Activated CD8-positive, alpha-beta memory T cell treated with anti-CD3 and anti-CD28 coated beads for 1 hour (primary cell): ENCODE measurements at places on chromosomes 5 and 9.

DNA sequence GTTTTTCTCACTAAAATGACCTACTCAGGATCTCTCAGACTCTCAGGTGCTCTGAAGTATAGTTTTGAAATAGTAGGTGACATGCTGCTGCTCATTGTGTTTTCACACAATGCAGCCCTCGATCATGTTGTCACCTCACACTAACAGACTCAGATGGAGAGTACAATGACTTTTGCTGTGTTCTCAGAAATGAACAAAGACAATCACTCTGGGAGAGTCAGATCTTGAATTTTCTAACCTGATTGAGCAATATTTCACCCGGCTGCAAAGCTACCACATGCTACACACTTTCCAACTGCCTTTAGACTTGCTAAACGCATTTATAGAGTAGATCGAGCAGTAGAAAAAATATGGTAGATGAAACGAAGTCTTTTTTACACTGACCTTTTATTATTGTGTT is 113.4 kb downstream of the ST8SIA4 start:
- no peak for DNase-seq

DNA sequence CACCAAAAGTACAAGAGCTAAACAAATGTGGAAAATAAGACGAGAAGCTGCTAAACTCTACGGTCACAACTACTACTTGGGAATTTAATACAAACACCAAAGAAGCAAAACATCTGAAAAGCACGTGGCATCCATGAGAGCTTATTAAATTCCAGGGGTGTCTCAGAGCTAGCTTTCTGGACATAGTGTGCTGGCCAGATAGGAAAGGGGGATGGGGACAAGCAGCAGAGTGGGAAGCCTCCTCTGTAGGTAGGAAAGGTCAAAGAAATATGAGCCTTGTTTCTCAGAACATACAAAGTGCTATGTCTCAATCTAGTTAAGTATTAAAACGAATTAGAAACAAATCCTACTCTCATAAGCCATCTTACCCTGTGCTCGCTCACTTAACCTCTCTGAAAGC is 51.3 kb upstream of the GOLPH3 start:
- DNase-seq, result no peak

DNA sequence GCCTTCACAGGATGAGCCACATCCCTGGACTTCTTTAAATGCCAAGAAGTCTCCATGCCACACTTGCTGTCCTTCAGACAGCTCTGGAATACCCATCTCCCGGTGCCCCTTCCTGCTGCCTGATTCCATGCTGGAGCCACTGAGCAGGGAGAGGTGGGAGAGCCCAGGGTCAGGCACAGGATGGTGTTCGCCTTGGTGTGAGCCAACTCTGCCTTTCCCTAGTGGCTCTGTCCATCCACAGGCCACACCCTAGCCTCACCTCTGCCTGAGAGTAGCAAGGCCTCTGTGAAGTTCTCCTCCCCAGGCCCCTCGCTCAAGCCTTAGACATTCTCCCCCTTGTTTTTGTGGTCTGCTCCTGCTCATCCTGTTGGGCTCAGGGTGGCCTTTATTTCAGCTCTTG is 54.2 kb upstream of the ANGPTL2 start:
- no peak for DNase-seq

DNA sequence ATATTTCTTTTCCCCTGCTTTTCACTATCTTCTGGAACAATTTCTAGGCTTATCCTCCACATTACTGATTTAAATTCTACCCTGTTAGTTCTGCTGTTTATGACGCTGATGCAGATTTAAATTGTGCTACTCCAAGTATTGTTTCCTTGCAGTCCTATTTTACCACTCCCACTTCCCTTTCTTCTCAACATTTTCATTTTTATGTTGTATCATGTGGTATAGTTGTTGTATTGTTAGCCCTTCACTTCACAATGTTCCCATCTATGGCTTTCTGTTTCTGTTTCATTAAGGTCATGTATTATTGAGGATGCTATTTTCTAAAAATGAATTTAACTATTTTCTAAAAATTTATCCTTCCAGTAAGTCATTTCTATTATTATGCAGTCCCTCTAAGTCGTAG is 254.4 kb downstream of the NDUFS4 start:
- no peak for DNase-seq

- no peak for DNase-seq
Measured at GRCh38 chr9:84609779-84610178, 59.8 kb upstream of the NTRK2 start.

DNA sequence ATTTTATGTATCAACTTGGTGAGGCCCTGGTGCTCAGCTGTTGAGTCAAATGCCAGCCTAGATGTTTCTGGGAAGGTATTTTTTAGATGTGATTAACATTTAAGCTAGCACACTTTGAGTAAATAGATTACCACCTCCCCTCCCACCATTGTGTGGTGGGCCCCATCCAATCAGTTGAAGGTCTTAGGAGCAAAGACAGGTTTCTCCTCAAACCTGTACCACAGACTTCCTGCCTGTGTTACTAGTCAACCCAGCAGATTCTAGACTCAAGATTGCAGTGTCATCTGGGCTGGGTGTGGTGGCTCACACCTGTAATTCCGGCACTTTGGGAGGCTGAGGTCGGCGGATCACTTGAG is 33.8 kb downstream of the MRPL36 start:
- DNase-seq, result no peak

DNA sequence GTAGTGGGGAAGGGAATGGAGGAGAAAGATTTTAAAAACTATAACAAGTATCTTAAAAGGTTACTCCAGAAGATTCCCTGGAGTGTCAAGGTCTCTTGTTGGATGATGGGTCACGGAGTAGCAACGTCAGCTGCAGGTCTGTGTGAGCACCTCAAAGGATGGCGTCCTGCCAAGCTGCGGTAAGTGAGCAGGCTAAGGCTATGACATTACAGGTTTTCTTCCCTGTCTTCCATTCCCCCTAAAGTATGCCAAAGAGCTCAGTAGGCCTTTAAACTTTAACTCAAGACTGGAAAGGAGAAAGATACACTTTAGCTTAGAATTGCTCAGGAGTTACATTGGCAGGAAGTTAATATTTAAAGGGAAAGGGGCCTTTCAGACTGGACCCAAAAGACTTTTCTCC is 17.5 kb downstream of the SPOCK1 start:
- DNase-seq, result no peak

DNA sequence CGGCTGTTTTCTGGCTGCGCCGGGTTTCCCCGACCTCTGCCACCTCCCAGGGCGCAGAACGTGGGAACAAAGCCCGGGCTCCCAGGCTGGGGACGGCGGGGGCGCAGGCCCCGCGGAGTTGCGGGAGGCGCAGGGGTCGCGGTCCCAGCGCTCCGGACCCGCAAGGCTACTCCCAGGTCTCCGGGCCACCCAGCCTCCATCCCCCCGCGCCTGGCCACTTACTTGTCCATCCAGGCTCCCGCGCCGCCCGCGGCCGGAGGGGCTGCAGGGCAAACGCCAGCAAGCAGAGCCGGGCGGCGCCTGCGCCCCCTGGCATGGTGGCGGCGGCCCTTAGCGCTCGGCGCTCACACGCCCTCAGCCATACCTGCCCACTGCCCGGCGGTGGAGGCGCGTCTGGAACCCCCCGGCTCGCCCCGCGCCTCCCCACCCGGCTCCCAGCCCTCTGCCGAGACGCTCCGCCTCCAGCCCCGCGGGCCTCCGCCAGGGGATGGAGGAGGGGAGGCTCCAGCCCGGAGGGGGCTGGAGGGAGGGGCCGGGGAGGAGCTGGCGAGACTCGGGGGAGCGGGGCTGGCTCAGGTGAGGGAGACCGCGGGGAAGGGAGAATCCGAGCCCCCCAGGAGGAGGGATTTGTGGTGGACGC is at the start of gene ADAM19:
Gene ADAM19, minus strand, starts transcription at position 395 of the 640 bp plus-strand sequence. Its CDS starts 79 bp downstream, at position 316.
- DNase-seq, result no peak

DNA sequence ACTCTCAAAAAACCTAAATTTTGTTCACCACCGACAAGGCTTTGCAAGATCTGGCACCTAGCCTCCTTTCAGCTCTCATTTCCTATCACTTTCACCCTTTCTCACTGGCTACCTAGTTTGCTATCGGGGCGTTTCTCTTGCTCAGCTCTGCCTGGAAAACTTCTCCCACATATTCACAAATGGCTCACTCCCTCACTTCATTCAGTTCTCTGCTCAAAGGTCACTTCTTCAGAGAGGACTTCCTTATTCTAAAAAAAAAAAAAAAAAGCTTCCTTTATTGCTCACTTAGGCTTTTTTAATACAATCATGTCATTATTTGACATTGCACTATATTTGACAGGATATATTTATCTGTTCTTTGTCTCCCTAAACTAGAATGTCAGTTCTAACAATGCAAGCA is 2.1 kb upstream of the SLC25A46 start:
- no peak for DNase-seq

GRCh38 chr5:123639244-123639643 is 127.3 kb downstream of the CSNK1G3 start:
- DNase-seq, result no peak

GRCh38 chr5:125409234-125409860 is 662.9 kb upstream of the ZNF608 start:
- DNase-seq, result no peak

GRCh38 chr5:33299621-33300208 is 141.1 kb upstream of the TARS1 start:
- no peak for DNase-seq

- no peak for DNase-seq
Measured at GRCh38 chr5:151706906-151707305, 20.2 kb upstream of the SPARC start.

GRCh38 chr5:141135030-141135717 is at the start of gene PCDHB5:
Gene PCDHB5 (plus strand): TSS chr5:141135206. CDS start chr5:141135435, 229 bp downstream.
- DNase-seq, result no peak

DNA sequence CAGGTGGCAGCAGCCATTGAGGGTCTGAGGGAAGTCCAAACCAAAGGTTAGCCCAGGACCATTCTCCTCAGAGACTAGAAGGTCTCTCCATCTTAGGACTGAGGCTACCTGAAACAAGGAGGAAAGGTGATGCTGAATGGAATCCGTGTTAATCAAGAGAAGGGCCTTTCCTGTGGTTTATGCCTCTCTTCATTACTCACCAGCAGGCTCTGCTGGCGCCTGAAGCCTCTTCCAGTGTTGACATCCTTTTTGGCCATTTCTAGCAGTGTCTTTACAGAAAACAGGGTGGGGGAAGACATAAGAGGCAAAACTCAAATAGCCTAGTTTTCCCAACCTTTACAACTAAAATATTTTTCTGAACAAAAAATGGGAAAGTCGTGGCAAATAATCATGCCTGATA is 98.0 kb downstream of the ENC1 start:
- DNase-seq, result no peak

GRCh38 chr5:570446-570845 is 41.7 kb upstream of the CEP72 start:
- no peak for DNase-seq

- DNase-seq, result no peak
Measured at GRCh38 chr5:138180183-138180782, 1.4 kb downstream of the KIF20A start.

DNA sequence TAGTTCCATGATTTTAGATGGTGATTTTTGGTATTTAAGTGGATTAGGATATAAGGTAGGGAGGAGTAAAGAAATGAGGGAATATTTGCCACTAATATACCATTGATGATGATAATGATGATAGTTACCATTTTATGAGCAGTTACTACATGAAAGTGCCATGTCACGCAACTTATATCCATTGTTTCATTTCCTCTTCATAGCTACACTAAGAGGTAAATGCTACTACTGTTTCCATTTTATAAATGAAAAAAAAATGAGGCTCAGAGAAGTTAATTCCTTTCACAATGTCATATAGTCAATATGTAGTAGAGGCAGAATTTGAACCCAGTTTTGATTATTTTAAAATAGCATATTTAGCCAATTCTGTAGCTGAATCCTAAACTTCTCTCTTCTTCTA is 112.2 kb upstream of the ADRA1B start:
- no peak for DNase-seq

DNA sequence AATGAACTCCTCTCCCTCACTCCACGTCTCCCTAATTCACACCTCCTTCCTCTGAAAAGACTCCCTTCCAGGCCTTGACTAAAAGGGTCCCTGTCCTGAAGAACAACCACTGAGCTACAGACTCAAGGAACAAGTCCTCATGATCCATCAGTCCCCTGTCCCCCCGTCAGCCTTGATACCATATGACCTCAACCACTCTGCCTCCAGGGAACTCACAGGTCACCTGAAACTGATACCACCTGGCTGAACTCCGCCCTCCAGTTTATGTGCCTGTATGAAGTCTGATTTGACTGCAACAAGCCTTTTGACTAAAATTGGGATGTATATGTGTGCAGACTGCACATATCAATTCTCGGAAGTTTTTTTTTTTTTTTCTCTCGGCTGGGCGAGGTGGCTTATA is 88.7 kb downstream of the UGCG start:
- DNase-seq, result no peak

DNA sequence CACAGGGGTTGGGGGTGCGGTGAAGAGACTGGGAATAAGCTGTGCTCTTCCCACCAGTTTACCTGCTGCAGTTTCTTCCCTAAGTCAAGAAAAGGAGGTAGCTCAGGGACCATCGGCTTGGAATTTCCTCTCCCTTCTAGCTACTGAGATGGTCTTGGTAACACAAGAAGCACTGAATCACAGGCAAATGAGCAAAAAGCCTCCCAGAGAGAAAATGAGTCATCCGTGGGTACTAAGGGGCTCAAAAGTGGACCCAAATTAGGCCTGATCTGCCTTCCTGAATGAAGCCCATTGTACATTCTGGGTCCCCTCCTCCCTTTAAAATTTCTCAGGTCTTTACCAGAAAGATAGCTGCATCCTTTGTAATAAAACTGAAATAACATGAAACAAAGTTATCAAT is 49.9 kb downstream of the PTPN3 start:
- DNase-seq, result no peak

DNA sequence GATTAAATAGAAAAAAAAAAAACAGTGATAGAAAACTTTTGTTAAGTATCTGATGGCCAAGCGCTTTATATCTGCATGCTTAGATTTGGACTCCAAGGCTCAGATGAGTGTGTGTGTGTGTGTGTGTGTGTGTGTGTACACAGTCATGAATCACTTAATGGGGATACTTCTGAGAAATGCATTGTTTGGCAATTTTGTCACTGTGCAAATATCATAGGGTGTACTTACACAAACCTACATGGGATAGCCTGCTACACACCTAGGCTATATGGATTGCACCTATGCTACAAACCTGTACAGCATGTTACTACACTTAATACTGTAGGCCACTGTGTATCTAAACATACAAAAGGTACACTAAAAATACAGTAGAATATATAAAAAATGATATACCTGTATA is 635.6 kb upstream of the NUDT12 start:
- DNase-seq, result no peak

DNA sequence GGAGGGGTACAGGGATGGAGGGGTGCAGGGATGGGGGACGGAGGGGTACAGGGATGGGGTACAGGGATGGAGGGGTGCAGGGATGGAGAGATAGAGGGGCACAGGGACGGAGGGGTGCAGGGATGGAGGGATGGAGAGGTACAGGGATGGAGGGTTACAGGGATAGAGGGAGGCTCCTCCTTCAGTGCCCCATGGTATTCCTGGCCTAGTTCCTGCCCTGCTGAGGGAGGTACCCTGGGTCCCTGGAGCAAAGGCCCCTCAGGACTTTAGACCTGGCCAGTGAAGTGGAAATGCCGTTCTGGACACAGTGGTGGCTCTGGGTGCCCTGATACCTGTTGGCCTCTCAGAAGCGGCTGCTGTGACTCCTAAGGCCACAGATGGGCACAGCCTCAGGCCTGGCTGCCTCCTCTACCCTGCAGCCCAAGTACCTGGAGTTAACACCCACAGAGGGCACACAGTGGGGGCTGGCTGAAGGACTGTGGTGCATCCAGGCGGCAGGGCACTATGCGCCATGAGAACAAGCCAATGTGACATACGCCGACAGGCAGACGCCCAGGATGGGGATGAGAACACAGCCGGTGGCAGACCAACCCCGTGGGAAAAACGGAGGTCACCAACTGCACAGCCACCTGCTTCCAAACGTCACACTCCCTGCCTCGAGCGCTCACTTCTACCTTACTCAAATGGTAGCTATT is 8.4 kb downstream of the PTGES2 start:
- no peak for DNase-seq
